Fibroblast of the conjunctiva (primary cell): ENCODE measurements at places on chromosomes 7 and 10.

- DNase-seq = no peak
These were observed 114.3 kb downstream of the SLIT1 start for GRCh38 chr10:97071496-97071895.

DNA sequence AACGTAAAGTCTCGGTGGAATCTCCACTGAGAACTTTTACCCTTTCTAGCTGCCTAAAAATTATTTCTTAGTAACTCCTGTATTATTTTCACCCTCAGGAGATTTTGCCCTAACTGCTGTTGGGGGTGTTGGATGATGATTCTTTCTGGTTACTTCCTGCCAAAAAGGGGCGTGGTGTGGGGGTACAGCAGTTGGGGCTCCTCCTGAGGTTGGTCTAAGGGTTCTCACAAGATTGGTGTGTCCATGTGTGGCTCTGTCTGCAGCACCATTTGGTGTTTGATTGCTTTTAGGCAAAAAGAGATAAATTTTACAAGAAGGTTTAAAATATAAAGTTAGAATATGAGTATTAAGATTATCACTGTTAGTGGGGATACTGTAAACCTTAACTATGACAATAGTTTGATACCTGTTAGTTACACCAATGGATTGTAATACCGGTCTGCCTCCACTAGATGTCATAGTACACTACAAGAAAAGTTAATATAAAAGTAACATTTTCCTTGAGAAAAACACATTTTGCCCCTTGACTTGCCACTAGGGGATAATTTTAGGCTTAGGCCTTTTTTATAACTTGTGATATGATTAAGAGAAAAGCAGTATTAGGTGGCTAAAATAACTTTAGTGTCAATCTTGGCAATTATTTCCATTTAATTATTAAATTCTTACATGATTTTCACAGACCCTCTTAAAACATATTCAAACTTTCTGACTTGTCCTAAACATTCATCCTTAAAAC, 928.7 kb downstream of the IPMK start:
- DNase-seq = peak; percentile 10

DNA sequence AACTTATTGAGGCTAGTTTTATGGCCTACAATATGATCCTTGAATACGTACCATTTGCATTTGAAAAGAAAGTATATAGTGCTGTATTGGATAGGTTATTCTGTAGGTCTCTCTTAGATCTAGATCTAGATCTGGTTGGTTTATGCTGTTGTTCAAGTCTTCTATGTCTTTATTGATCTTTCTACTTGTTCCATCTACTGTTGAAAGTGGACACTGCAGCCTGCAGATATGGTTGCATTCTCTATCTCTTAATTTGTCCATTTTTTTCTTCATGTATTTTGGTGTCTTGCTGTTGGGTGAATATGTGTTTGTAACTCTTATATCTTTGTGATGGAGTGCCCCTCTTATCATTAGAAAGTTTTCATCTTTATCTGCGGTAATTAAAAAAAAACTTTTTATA, 139.4 kb upstream of the PCDH15 start:
- DNase-seq = no peak

DNA sequence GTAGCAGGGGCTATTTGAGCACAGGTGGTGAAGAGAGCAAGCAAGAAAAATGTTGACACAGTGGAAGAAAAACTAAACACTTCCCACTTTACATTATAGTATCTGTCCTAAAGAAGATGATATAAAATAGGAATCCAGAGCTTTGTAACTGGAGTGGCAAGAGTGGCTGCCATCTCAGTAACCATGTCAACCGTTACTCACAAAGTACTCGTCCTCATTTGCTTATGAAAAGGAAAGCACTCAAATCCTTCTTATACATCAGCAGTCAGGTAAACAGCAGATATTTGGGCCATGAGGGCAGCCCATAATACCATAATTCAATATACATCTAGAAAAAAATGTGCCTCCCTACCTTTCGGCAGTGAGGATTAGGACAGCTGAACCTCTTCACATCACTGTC, 70.1 kb downstream of the RNF216 start:
- DNase-seq = no peak

DNA sequence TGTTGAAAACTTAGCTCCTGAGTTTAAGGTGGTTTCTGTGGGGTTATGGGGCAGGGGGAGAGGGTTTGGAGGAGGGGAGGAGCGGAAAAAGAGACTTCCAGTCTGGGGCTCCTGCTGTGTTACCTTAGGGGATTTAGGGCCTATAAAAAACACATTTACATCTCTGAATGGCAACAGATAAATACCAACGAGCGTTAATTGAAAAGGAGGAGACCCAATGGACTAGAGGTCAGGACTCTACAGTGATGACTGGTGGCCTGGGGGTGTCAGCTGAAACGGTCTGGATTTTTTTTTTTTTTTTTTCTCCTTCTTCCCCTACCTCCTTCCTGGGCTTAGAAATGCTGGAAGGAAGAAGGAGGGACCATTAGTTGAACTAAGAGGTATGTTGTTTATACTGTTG, 47.4 kb downstream of the AUTS2 start:
- DNase-seq = no peak

- no peak for DNase-seq
These were observed 12.7 kb downstream of the PPIF start for GRCh38 chr10:79359816-79360498.

GRCh38 chr10:50219646-50220045, 31.7 kb downstream of the ASAH2 start:
- DNase-seq = no peak

DNA sequence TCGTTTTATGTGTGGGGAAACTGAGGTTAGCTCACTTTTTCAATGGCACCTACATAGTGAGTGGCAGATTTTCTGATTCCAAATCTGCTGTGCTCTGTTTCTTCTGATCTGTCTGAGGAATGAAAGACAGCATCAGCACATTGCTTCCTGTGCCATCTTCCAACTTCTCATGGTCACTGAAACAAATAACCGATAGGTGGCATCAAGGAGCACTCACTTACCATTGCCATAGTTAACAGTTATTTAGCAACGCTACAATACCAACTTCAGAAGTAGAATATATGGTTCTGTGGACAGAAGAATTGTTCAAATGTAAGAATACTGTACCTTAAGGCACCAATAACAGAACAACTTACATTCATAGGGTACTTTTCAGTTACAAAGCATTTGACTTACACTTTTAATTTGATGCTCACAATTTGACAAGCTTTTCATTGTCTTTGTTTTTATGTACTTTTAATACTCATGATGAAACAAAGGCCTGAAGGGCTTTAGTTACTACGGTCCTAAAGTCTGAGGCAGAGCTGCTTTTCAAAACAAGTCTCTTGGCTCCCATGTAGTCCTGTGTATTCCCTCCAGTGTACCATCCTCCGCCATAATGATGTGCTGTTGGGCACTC, 228.9 kb upstream of the TCF7L2 start:
- DNase-seq = no peak

DNA sequence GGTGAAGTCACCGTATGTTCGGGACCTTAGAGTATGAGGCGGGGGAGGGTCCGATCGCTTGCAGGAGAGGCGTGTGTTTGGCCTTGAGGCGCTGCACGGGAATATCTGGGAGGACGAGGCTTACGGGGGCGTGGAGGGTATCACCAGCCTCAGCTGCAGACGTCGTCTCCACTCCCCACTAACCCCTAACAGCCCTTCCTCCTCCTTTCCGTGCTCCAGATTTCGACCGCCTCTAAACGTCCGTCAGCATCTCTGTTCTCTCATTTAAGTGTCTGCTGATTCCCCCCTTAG, 23.5 kb upstream of the ZNF12 start:
- no peak for DNase-seq

DNA sequence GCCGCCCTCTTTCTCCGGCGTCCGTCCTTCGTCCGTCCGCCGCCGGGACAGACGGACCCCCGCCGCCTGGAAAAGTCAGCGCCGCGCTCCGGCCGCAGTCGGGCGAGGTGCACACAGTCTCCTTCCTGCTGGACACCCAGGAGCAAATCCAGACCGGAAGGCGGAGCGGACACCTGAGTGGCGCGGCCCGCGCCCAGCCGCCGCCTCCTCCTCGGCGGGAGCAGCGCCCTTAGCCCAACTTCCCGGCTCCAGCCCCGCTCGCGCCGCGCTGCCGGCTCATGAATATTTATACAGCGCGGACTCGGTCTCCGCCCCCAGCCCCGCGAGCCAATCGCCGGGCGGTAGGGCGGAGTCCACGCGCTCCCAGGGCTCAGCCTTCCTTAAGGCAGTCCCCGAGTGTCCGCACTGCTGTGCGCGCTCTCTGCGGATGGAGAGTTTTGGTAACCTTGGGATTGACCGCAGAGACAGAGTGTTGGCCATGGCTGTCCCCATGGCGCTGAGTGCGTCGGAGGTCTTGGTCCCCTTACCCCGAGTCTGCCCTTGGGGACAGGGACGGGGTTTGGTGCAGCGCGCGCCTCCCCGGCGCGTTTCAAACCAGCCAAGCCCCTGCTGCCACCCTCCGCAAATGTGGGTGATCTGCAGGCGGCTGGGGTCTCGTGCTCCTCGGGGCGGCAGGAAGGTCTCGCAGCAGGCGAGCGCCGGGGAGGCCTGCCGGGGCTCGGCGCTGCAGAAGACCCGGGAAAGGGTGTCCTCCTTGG, at the start of gene FZD8:
FZD8 (minus strand) TSS at position 262 of the 758 bp plus-strand sequence. CDS start 867 bp downstream, outside the sequence.
- DNase-seq = peak; percentile 64

DNA sequence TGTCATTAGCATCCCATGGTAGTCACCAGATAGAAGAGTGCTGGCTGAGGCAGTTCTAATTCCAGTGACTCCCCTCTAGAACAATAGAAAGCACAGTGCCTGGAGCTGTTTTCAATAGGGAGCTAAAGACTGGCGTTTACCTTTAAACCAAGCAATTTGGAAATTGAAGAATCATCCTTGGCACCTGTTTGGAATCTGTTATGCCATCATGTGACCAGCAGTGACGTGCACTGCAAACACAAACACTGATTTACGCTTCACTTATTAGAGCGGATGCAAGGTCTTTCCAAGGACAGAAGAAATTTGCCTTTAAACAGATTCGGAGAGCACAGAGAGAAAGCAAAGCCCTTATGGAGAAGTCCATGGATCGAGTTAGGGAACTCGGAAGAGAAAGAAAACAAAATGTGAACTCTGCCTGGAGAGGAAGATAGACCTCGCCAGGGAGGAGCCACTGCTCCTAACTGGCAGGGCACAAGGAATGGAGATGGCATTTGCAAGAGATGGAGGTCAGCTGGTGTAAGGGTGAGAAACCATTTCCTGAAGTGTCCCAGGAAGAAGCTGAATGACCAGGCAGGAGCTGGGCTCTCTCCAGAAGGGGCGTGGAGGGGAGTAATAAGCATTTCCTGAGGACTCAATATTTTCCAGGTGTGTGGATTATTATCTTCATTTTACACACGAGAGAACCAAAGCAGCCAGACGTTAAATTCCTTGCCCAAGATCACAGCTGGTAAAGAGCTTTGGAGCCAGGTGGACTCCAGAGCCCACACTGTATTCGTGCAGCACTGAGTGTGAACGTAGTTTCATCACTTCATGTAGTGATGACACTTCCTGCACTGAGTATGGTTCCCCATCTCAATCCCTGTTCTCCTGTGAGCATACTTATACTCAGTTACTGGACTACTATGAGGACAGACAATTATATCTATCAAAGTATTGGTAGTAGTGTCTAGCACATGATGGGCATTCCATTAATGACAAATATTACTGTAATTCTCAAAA, 97.7 kb downstream of the CUBN start:
- no peak for DNase-seq

DNA sequence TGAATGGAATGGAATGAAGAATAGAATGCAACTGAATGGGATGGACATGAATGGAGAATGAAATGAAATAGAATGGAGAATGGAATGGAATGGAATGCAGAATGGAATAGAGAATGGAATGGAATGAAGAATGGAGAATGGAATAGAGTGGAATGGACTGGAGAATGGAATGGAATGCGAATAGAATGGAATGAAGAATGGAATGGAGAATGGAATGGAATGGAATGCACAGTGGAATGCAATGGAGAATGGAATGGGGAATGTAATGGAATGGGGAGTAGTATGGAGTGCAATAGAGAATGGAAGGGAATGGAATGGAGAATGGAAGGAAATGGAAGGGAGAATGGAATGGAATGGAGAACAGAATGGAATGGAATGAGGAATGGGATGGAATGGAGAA, 93.4 kb downstream of the NSUN6 start:
- no peak for DNase-seq

DNA sequence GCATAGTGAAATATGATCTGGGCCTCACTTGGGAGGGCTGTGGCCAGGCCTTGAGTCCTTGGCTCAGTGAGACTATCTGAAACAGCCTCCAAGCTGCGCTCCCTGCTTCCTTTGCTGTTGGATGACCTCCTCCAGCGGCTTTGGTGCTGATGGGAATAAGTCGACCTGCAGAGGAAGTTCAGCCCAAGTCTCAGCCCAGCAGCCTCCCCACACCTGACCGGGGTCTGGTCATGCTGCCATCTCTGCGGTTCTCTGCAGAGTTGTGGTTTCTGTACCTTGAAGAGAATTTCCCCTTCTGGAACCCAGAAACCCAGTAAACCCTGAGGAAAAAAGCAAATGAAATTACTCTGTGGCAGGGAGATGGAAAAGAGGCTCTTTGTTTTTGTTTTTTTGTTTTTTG, 4.6 kb upstream of the RBAK start:
- DNase-seq = no peak

GRCh38 chr10:47136866-47137265, 163.1 kb upstream of the GDF10 start:
- DNase-seq = no peak

- peak; percentile 90 for DNase-seq
These were observed 59.0 kb downstream of the YKT6 start for GRCh38 chr7:44259547-44260457.

- DNase-seq = no peak
These were observed 164.3 kb downstream of the SUGCT start for GRCh38 chr7:40299097-40299496.

- DNase-seq = no peak
These were observed 94.5 kb downstream of the SEC61G start for GRCh38 chr7:54664235-54665228.

- DNase-seq = no peak
These were observed 33.6 kb upstream of the CHST15 start for GRCh38 chr10:124126983-124127385.

- no peak for DNase-seq
These were observed at the start of gene ZNF804B for GRCh38 chr7:88759230-88760135. Gene ZNF804B, plus strand, starts transcription at chr7:88759700. Its CDS starts 277 bp downstream, at chr7:88759977.

GRCh38 chr10:121362026-121362425, 236.2 kb downstream of the FGFR2 start:
- no peak for DNase-seq

- no peak for DNase-seq
These were observed 82.1 kb upstream of the PDGFA start for GRCh38 chr7:601595-602340.
